ENCODE measurements at places on chromosomes 6 and 20.

GRCh38 chr6:47247227-47247797, 62.4 kb downstream of the TNFRSF21 start:
- DNase-seq: peak; percentile 47

DNA sequence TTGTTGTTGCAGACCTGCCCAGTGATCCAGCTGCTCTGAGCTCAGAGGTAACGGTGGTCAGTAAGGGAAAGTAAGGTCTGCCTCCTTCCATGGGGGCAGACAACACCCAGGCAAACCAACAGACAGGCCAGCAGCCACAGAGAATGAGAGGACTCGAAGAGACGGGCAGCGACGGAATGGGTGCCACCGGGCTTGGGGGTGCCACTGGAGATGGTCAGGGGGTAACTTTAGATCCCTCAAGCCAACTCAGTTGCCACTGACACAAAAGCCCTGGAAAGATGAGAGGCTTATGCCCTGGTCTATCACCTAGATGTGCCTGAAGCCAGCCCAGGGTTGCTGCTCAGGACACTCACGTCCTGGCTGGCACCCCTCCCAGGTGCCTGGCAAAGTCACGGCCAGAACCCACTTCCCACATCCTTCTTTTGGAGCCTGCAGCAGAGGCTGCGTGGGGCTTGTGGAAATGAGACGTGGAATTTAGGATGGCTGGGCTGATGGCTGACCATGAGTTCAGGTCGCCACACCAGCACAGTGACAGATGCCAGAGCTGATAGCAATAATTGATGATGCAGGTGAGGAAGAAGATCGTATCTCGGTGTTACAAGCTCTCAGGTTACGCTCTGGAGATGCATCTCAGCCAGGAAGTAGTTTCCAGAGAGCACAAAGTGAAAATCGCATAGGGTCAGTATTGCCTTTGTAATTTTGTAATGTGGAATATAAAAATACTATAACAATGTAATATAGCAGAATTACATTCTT, 209.1 kb downstream of the SYNDIG1 start:
- DNase-seq: no peak

- peak; percentile 63 for DNase-seq
Measured at GRCh38 chr6:112501705-112502104, 154.6 kb downstream of the RFPL4B start.

DNA sequence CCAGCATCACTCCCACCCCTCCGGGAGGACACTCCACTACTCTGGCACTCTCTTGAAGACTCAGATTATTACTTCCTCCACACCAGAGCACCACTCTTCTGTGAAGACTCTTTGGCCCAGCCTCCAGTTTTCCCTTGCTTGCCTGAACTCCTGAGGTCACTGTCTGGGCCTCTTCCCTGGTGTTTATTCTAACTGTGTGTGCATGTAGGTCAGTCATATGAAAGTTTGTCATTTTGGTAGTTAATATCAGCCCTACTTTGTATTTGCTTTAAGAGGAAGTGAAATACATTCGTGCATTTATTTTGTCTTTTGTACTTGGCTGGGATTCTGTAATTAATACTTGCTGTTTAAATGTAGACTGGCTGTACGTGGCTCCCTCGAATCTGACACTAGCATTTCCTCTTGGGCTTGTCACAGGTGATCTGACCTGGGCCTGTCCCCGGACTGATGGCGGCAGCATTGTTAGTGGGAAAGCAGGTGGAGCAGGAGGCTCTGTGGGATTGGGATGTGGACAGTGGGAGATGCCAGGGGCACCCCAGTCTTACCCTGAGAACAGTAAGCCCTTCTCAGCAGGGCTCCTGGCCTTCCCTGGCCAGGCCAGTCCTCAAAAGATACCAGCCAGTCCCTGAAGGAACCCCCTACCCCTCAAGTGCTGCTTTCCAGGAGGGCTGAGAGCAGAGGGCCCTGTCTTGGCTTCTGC, 350.5 kb downstream of the CDC5L start:
- no peak for DNase-seq

DNA sequence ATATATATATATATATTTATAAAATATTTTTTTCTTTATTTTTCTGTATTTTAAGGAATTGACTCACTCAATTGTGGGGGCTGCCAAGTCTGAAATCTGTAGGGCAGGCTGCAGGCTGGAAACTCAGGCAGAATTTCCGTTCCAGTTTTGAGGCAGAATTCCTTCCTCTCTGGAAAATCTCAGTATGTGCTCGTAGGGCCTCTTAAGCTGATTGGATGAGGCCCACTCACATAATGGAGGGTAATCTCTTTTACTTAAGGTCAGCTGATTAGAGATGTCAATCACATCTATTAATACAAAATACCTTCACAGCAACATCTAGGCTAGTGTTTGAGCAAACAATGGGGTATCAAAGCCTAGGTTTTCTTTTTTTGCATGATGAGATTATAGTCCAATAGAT, 244.7 kb upstream of the RNF24 start:
- DNase-seq: no peak

DNA sequence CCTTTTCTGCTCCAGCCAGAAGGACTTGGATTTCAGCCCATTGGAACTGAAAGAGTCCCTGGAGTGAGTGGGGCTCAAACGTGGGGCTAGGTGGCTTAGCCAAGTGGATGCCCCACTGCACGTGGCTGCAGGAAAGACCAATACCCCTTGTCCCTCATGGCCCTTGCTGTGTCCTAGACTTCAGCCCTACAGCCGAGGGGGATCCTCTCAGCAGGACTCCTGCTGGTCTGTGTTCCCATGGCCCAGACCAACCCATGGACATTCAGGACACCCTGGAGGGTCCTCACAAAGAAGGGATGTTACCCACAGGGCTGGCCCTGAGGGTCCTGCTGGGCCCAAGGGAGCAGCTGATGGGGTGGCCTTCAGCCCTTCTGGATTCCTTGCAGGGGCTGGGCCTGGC, 30.0 kb upstream of the PHACTR3 start:
- peak; percentile 4 for DNase-seq

All from SK-N-SH (cell line).